ENCODE measurements at places on chromosomes 7 and 10.

DNA sequence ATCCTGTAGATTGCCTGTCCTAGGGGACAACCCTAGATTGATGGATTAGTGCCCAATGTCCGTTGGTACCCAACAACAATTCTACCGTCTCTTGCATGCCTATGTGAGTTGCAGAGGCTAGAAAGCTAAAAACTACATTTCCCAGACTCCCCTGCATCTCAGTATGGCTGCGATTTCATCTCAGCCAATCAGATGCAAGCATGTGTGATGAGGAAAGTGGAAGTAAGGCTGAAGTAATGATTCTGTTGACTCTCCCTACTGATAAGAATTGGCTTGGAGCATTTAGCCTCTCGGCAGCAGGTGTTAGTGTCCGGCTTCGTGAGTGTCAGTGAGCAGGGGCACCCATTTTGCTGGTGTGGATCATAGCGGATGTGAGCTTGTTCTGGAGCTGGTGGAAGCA, 171.9 kb downstream of the FGFR2 start:
- no peak for DNase-seq

GRCh38 chr10:7014721-7015120, 396.1 kb downstream of the SFMBT2 start:
- no peak for DNase-seq

- DNase-seq = no peak
Observed at GRCh38 chr10:23479798-23480473, 41.1 kb downstream of the OTUD1 start.

- DNase-seq = no peak
Observed at GRCh38 chr10:105837951-105838350, 1196.9 kb downstream of the SORCS3 start.

DNA sequence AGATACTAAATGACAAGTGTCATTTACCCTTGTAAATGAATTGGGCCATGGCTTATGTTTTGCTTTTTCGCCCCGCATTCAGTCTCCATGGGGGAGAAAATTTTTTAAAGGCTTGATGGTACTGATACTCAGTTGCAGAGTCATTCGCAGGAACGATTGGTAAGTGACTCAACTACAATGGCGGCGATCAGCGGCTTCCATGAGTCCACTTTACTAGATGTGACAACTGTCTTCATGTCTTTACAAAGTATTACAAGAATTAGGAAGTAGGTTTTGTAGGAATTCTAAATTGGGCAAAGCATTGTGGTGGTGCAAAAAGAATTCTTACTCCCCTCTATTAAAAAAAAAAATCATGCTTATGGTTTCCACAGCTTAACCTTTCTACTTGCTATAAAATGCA, 108.8 kb upstream of the ZEB1 start:
- DNase-seq = no peak

GRCh38 chr10:24313283-24313682, 104.3 kb downstream of the KIAA1217 start:
- no peak for DNase-seq

DNA sequence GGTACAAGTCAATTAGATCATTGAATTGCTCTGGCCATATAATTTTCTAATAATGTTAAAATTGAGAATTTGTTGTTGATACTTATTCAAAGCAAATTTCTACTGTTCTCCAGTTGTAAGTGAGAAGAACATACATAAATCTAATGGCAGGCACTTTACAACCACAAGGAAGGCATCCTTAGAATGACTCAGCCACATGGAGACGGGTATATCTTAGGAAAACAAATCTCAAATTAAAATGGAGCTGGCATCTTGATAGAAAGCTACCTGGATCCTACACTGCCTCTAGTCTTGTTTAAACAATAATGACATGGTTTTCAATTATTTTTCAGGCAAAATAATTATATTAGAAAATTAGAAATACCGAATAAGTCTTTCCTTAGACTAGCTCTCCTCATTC, 1183.7 kb upstream of the SORCS1 start:
- no peak for DNase-seq

DNA sequence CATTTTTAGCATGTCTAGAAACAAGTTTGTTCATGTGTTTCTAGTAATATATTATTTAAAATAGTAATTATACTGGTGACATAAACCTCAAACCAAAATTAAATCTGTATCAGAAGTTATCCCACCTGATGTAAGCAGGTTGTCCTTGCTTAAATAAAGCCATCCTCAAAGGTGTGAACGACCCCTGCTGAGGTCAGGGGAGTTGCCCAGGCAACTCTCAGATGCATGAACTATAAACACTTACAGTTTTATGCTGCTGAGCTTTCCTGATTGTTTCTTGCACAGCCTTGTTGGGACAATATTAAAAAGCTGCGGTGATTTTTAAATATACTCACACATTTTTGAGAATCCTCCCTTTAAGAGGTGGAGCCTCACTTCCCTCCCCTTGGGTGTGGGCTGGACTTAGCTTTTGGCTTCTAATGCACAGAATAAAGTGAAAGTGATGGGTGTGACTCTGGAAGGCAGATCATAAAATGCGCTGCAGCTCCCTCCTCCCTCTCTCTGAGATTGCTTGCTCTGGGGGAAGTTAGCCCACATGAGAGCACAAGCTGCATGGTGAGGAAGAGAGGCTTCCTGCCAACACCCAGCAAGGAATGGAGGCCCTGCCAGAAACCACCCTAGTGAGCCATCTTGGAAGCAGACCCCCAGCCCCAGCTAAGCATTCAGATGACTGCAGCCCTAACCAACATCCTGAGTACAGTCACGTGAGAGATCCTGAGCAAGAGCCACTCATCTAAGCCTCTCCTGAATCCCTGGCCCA, 152.7 kb downstream of the SKIDA1 start:
- no peak for DNase-seq
